NCI-H526 (cell line): ENCODE measurements at places on chromosomes 12 and 14.

DNA sequence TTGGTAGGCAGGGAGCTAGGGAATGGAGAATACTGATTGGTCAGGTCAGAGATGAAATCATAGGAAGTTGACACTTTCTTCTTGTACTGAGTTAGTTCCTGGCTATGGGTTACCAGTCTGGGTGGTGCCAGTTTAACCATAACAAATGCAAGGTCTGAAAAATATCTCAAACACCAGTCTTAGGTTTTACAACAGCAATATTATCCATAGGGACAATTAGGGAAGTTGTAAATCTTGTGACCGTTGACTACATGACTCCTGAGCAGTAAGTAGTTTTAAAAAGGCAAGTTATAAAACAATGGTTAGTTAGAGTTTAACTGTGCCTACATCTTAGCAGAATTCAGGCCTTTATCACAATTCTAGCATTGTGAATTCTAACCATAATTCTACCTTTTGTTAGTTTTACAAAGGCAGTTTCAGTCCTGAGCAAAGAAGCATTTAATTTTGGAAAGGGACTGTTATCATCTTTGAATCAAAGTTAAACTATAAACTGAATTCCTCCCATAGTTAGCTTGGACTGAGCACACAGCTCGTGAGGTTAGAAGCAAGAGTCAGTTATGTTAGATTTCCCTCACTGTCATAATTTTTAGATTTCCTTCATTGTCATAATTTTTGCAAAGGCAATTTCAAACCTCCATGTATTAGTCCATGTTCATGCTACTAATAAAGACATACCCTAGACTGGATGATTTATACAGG lies 19.7 kb upstream of the MON2 start:
- no peak for DNase-seq

DNA sequence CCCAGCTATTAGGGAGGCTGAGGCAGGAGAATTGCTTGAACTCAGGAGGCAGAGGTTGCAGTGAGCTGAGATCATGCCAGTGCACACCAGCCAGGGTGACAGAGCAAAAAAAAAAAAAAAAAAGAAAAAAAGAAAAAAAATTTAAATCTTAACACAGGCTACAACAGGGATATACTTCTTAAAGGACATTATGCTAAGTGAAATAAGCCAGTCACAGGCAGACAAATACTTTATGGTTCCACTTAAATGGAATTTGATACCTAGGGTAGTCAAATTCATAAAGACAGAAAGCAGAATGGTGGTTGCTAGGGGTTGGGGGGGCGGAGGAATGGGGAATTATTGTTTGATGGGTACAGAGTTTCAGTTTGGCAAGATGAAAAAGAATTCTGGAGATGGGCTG lies 14.8 kb upstream of the PPTC7 start:
- DNase-seq, result peak; percentile 19

DNA sequence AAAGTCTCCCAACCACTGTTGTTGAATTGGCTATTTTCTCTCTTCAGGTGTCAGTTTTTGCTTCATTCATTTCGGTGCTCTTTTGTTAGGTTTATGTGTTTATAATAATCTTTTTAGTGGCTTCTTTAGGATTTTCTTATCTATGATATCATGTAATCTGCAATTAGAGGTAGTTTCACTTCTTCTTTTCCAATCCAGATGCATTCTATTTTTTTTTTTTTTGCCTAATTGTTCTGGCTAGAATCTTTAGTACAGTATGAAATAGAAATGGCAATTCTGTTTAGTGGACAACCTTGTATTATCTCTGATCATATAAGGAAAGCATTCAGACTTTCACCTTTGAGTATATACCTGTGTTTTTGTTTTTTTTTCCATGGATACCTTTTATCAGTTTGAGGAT lies 17.4 kb downstream of the CNOT2 start:
- no peak for DNase-seq

DNA sequence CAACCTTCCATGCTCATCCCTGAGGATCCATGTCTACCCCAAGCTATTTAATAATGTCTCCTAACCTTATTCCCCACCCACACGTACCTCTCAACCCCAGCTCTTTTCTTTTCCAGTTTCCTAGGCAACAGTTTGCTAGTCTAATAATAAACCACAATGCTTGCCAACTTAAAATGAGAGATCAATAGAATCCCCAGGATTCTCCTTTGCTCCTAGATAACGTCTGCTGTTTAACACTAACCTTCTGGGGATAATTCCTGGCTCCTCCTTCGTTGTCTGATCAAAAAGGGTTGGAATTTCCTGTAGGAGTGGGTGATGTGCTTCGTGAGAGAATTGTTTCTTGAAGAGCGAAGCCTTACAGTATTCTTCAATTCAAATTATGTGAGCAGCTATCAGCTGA lies 42.2 kb upstream of the DBX2 start:
- no peak for DNase-seq

DNA sequence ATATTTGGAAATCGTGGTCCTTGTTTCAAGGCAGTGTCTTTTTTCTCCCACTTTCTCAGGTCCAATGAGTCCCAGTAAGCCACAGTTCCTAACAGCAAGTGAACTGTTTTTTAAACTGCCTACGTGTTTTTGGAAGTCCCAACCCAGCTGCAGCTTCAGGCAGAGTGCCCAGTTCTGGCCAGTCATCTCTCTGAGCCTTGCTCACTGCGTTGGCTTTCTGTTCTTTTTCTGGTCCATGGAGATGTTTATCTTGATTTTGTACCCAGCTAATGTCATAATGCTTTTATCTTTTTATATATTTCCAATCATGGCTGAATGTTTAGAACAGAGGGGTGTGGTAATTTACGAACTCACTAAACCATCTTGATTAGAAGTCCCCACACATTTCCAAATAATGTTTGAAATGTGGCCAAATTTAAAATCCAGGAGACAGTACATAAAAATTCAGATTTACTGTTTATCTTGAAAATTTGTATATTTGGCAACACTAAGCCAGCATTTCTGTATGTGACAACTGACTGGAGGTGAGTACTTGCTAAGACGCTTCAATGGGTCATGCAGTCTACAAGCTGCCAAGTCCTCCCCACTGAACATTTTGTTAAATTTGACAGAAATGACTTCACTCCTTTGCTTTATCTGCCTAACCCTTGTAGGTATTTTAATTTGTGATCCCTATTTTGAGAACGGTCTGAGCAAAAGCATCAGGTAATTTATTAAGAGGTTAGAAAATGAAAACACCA lies 46.1 kb upstream of the OTOGL start:
- no peak for DNase-seq

- no peak for DNase-seq
These were observed 25.4 kb downstream of the PPM1A start for GRCh38 chr14:60274448-60274847.

- no peak for DNase-seq
These were observed 11.1 kb upstream of the KRT1 start for GRCh38 chr12:52691076-52691840.

DNA sequence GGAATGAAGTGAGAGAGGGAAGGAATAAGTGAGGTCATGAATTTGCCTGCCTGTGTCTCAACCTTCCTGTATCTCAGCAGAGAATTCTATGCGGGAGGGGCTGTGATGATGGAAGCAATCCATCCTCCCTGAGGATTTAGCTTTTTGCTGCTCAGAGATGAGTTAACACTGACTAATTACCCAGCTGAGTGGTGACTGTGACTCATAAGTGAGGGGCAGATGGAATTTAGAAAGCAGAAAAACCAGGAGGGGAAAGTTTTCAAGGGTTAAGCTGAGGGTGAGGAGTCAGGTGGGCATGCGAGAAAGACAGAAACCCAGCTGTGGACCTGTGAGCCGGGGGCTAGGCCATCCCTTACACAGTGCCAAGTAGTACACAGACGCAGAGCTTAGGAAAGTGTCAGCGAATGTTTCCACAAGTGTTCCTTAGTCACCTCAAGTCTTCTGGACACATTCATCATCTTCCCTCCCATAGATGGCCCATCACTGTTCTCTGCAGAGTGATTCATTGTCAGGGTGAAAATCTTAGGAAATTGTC lies 277.9 kb downstream of the IPO8 start:
- DNase-seq, result no peak
